ENCODE measurements at places on chromosomes 16 and 17. TPM values are rescaled to one million over a fixed set of nuclear protein-coding genes. Genes with fewer than 3 reads are reported as not detected.

The RAP1GAP2 gene
- total RNA-seq: 22.6 TPM

The TNK1 gene
- total RNA-seq: 10.1 TPM

The PRAC1 gene
- 9.6 TPM for total RNA-seq

The NXN gene
- 51.6 TPM for total RNA-seq

GRCh38 chr17:64320613-64321553, 57.8 kb upstream of the TEX2 start:
- no peak for DNase-seq

- DNase-seq: no peak
These were observed 6.8 kb downstream of the CBX4 start for GRCh38 chr17:79832218-79833109.

DNA sequence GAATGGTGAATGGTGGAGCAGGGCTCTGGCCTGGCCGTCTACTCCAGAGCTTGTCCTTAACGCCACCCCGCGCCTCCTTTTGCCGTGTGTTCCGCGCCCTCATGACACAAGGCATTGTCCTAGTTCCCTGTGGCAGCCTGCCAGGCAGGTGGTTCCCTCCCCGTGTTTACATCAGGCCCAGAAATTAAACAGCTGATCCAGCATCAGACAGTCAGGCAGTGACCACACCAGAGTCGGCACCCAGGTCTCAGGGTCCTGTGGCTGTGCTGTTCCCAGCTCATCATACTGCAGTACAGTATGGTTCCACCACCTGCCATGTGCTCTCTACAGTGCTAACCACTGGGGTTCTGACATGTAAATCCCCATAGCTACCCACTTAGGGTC, 119.7 kb downstream of the RAB11FIP4 start:
- no peak for DNase-seq

DNA sequence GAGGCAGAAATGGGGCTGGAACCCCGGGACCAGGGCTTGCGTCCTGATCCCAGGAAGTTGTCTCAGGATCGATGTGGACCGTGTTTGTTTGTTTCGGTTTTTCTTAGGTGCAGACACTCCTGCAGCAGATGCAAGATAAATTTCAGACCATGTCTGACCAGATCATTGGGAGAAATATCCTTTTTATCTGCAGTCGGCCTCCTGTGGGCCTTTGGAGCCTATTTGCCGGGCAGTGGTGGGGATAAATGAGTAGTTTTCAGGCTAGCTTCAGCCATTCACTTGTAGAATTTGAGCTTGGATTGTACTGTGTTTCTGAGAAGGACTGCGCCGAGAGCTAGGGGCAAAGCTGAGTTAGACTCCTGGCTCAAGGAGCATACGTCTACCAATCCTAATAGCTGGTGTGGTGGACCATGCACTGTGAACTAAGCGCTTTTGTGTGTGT, 816 bp downstream of the HSBP1 start:
- DNase-seq: no peak

GRCh38 chr17:57517273-57517631, 227.8 kb downstream of the CCDC182 start:
- DNase-seq: no peak

DNA sequence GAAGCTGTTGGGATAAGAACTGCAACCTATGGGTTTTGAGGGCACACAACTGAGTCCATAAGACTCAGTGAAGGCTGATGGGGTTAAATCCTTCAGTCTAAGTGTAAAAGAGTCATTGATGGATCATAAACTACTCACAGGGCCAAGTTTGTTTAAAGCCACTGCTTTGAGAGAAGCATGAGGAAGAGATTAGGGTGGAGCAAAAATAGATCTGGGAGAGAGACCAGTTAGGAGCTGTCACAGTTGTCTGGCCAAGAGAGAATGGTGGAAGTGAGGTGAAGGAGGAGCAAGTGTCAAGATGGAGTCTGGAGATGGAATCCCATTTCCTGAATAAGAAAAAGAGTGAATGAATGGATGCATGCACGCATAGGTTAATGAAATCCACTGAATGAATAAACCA, 379.1 kb upstream of the CDH11 start:
- DNase-seq: no peak

GRCh38 chr16:62240722-62241121, 204.5 kb upstream of the CDH8 start:
- DNase-seq: no peak

Data from vagina (tissue), 2 donors.